ENCODE measurements at places on chromosomes 3 and 15.

DNA sequence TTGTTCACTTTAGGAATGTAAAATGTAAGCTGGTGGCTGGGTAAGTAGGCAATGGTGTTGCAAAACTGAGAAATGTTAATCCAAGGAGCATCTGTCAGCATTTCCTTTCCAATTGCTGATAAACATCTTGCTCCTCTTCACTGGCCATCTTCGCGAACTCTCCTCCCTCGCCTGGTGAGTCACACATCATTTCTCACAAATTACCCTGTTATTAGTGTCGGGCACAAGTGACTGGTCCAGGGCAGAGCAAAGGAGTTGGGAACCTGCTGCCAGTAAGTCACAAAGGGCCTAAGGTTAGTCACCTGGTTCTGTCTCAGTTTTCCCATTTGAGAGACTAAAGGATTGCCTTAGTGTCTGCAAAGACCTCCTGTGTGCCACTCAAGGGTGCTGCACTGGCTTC, 13.0 kb downstream of the CERS3 start:
- DNase-seq = no peak

GRCh38 chr3:8555113-8555661, 53.6 kb downstream of the LMCD1 start:
- DNase-seq = no peak

DNA sequence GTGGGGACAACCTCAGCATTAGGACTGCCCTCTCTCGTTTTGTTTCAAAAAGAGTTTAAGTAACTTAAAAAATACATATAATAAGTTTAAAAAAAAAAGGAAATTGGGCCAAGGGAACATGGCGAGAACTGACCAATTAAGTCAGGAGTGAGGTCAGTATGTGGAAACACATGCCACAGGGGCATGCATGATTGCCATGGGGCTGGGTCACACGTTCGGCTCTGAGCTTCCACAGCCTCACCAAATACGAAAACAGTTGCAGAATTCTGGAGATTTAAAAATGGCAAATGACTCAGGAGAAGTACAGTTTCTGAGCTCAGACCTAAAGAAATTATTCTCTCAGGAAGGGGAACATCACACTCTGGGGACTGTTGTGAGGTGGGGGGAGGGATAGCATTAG, 24.1 kb downstream of the PDE8A start:
- DNase-seq = no peak

- no peak for DNase-seq
Measured at GRCh38 chr3:72279068-72279604, 494.2 kb upstream of the PROK2 start.

- no peak for DNase-seq
Measured at GRCh38 chr15:92502930-92503857, 109.5 kb downstream of the ST8SIA2 start.

- DNase-seq = no peak
Measured at GRCh38 chr3:31358473-31359070, 174.2 kb upstream of the STT3B start.

DNA sequence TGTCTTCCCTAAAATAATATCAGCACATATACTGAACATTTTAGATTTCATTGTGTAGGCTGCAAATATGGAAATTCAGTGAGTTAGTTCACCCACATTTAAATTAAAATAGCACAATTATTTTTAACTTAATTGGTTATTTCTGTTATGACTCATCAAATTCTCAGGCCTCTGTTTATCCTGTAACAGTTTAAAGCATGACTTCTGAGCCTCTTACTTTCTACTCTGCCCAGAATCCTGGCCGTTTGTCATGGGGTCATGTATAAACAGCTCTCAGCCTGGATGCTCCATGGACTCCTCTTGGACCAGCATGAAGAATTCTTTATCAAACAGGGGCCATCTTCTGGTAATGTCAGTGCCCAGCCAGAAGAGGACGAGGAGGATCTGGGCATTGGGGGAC, 12.2 kb downstream of the TUBGCP4 start:
- DNase-seq = no peak

- DNase-seq = no peak
Measured at GRCh38 chr15:77096138-77096537, 25.2 kb upstream of the TSPAN3 start.

DNA sequence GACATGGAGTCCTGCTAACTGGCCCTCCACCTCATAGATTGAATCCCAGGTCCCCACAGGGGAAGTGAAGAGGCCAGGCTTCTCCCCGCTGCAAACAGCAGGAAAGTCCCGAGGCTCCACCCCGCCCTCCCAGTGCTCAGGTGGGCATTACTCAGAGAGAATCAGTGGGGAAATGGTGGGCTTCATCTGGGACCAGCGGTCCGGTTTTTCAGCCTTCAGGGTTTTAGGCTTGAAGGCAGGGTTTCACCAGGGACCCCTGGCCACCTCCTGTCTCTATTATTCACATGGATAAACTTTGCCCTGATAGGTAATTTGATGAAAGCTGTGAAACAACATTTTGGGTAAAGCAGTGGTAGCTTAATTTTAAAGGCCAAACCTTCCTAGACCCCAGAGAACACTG, 31.3 kb downstream of the MKRN3 start:
- no peak for DNase-seq

GRCh38 chr3:5437783-5438323, 250.3 kb downstream of the EDEM1 start:
- no peak for DNase-seq

- DNase-seq = no peak
Measured at GRCh38 chr3:151839313-151839631, 25.4 kb downstream of the AADAC start.

DNA sequence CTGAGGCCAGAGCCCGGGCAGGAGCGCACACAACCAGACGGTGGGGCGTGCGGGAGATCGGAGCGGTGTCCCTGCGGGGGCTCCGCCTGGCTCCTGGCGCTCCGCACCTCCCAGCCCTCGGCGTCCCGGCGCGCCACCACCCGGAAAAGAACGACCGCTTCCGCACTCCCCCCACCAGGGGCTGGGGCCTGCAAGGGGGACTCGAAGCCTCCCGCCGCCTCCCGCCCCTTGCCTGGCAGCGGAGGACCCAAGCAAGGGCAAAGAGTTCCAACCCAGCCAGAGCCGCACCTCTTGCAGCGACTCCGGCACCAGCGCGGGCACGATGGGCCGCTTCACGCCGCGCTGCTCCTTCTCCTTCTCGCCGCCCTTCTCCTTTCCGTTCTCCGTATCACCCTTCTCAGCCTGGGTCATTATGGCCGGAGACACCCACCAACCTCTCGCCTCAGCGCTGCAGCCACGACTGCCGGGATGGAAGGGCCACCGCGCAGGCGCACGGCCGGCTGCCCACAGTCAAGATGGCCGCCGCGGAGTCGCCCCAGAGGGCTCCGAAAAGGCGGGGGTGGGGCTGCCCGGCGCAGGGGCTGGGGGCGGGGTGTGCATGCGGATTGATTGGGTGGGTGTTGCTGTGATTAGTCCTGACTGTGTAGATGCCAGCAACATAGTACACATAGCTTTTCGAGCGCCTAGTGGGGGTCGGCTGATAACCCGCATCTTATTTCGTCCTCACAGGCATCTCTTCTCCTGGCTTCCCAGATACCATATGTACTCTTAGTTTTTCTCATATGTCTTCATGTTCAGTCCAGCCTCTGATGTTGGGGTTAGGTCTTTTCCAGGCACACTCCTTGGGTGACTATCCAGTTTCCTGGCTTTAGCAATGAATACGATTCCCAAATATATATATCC, at the start of gene ACTR8:
Gene ACTR8, minus strand, starts transcription at position 462 of the 903 bp plus-strand sequence. Its CDS starts 51 bp downstream, at position 411.
- DNase-seq = peak; percentile 84

DNA sequence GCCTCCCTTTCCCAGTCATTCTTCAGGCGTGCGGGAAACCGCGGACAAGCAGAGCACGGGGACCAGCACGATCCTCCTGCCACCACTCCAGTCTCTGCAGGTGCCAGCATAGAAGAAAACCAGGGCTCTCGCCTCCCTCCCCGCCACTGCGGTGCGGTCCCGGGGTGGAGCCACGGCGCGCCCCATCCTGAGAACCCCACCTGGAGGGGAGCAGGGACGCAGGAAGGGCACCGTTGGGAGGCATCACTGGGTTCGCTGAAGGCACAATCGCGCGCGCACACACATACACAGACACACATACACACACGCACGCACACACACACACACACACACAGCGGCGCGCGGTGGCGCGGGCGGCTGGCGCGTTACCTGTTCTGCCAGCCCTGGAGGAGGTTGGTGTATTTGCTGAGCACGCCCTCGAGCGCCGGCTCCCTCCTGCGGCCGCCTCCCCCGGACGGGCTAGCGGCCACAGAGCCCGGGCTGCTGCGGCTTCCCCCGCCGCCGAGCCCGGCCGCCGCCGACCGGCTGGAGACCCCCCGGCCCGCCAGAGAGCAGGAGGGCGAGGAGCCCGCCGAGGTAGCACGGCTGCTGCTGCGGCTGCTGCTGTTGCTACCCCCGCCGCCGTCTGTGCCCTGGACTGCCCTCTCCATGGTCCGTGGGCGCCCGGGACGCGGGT, 394 bp downstream of the OSBPL10 start:
- DNase-seq = no peak

DNA sequence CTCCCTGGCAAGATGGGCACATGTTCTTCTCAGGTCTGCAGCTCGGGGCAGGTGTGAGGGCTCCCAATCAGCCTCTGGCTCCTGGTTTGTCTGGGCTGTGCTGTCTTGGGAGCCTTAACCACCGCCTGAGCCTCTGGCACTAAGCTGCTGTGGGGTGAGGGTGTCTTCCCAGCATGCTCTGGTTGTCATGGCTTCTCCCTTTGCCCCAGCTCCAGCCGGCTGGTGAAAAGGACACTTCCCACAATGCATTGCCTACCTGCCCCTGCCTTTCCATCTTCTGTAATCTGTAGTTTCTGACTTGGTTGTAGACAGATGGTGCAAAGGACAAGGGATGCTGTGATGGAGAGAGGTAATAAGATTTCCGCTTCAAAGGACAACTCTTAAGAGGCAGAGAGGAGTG, 295.3 kb downstream of the TLE3 start:
- DNase-seq = no peak

DNA sequence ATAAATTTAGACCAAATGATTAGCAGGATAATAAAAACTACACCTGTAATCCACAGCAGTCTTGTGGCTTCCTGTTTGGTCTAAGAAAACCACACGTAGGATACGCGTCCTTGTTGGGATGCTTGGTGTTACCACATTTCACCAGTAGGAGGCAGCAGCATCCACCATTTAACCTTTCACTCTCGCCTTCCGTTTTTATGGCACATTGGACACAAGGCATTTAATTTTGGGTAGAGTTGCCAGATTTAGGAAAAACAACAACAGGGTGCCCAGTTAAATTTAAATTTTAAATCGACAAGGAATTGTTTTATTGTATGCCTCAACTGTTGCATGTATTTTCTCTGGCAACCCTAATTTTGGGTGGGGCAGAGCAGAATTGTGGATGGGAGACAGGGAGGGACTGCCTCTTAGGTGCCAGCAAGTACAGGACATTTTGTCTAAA, 6.3 kb downstream of the LRRC31 start:
- DNase-seq = peak; percentile 67

DNA sequence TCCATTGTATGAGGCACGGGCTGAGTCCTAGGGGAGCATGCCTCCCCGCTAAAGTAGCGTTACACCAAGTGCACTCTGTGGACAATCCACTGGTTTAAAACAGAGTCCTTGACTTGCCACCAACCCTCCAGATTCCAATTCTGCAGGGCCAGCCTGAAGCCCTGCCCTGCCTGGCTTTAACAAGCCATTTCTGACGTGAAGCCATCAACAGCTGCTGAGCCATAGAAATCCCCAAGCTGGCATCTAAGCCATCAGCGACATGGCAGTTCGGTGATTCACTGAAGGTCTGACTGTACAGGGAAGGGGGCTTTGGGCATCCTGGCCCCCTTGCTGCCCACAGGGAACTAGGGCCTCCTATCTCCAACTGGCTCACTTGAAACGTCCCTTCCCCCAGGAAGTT, 265.7 kb downstream of the UACA start:
- no peak for DNase-seq

DNA sequence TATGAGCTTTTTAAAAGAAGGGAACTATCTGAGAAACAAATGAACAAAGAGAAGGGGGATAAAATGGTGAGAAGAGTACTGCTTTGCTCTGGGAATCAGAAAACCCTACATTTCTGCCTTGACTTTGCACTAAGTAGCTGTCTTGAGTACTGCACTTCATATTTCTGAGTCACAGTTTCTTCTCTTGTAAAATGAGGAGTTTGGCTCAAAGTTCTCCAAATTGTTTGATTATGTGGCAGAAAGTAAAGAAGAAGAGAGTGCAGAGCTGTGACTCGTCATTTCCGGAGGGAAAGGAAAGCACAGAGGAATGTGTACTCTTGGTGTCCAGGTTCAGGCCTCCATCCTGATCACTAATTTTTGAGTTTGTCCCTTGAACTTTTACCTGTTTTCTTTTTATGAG, 54.7 kb downstream of the TP63 start:
- no peak for DNase-seq

GRCh38 chr15:89662893-89663626, 7.8 kb upstream of the KIF7 start:
- no peak for DNase-seq
